ENCODE measurements at places on chromosomes 16 and 17.

GRCh38 chr17:19317359-19318095, 45.0 kb downstream of the B9D1 start:
- peak; percentile 78 for DNase-seq

DNA sequence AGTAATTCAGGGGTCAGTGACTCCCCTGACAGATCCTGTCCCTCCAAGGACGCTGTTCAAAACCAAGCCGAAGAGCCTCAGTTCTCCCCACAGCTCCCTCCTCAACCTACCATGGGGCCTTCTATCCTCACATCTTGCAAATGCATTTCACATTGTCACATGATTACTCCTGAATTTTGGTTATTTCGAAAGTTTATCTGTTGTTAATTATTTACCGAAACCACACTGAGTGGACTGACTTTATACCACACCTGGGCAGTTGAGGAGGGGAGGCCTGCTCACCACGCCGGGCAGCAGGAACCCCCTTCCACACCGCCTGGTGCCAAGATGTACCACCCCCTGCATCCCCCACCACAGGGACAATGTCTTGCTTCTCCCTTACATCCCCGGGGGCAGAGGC, 4.7 kb downstream of the TIMP2 start:
- no peak for DNase-seq

DNA sequence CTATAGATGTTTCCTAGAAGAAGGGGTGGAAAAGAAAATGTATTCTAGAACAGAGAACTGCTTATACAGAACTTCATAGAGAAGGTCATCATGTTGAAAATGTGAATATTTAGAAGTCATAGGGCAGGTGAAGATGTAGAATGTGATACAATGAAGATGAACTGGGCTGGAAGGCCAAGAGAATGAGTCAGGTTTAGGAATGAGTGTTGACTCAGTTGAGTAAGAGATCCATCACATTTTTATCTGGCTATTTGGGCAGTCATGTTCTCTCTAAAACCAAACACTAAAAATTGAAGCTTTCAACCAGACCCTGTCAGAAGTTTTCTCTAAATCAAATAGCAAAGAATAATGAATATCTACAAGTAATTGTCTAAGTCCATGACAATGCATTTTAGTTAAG, 660.5 kb downstream of the KCNJ2 start:
- no peak for DNase-seq

- DNase-seq, result peak; percentile 67
Measured at GRCh38 chr16:2842340-2843000, 12.4 kb downstream of the ZG16B start.

DNA sequence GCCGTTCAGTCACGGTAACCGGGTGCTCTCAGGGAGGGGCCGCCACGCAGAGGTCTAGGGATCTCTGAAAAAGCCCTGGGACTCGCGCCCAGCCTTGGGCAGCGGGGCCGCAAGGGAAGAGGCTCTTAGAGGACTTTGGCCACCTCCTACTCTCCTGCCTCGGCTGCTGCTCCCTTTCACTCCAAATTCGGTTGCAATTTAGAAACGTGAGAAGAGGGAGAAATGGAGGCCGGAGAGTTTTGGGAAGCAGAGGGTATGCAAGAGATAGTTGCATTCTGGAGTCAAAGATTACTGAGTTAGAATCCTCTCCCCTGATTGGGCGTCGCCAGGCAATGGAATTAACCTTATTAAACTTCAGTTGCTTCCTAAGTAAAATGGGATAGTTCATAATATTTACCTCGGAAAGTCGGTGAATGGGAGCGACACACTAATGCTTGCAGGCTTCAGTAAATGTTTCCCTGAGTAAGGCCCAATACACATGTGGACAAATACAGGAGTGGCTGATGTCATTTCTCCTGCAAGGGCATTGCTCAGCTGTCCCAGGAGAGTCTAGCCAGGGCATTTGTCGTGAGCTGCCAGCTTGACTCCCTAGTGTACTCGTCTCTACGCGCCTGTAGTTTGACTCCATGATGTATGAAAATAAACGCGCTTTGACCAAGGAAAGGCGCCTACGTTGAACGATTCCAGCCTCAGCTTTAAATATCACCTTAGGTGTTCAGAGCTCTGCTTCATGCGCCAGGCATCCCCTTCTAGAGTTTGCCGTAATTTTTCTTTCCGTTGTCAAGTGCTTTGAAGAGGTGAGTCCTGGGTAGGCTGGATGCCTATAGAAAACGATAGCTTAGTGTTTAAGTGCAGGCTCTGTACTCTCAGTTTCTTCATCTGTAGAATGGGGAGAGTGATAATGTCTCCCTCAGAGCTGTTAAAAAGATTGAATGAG, 667 bp downstream of the OGFOD1 start:
- peak; percentile 42 for DNase-seq

DNA sequence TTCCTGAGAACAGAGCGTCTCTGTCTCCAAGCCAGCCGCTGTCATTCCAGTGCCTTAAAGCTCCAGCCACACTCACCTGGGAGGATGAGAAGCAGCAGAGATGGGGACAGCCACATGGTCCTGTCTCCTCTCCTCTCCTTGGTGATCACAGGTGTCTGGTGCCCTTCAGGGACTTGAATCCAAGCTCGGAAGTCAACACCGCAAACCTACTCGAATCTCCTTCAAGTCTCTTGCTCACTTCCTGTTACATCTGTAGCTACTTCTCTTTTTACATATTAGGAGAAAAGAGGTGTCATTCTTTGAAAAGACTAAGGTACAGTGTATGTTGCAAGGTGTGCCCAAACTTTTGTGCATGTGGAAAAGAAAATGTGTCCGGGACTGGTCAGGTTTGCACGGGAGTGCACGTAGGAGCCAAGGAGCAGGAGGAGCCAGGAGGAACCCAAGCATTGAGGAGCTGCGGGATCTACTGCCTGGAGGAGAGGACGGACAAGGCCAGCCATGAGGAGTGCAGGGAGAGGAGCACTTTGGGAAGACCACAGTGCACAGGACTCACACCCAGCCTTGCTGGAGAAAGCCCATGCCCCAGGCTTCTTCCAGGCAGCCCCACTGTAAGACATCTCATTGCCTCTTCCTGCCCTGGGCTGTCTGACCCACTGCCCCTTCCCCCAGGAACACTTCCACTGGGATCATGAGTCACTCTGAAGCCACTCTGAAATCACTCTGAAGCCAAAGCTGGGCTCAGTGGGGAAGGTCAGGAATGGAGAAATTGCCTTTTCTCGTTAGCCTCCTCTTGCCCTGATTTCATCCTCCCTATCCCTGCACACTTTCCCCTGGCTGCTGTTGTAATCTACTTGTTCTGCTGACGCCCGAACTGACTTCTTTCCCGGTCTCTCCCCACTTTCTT, at the start of gene CD300LD:
CD300LD (minus strand) TSS at position 197 of the 904 bp plus-strand sequence; CDS start at position 116, 81 bp downstream.
- no peak for DNase-seq

- peak; percentile 79 for DNase-seq
Measured at GRCh38 chr16:30896261-30896888, at the start of gene CTF1. CTF1 (plus strand) TSS chr16:30896614; CDS start chr16:30896644, 30 bp downstream.

- DNase-seq, result no peak
Measured at GRCh38 chr17:36598951-36599401, 2.4 kb upstream of the MRM1 start.

GRCh38 chr17:48463526-48463925, 33.5 kb upstream of the SKAP1 start:
- no peak for DNase-seq

- no peak for DNase-seq
Measured at GRCh38 chr16:25210758-25211157, 6.0 kb upstream of the AQP8 start.

DNA sequence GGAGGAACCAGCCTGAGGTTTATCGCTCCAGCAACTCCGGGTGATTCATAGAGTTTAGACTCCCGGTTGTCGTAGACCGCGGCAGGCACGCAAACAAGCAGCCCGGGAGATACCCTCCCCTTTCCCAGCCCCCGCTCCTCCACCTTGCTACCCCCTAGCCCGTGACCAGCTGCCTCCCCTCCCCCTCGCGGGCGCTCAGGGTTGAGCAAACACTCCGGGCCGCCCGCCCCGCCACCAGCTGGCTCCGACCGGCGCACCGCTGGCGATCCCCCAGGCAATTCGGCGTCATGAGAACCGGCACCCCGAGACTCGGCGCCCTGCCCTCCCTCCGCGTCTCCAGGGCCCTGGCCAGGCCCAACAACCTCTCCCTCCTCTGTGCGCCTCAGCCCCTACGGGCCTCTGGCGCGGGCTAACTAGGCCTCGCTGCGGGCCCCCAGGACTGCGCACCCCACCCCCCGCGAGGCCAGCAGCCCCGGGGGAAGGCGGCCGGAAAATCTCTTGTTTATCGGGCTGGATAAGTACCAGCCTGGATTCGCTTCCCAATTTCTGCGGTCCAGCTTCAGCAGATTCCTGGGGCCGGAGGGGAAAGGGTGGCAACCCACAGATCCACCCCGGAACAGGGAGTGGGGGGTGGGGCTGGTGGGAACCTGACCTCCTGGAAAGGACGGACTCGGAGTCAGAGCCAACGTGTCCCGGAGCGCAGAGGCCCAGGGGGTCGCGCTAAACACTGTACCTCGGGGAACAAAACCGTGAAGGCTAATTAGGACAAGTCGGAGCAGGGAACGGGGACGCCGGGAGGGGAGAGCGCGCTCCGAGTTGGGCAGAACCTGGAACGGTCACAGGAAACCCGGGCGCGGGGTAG, 951 bp upstream of the GPRC5C start:
- DNase-seq, result peak; percentile 85

DNA sequence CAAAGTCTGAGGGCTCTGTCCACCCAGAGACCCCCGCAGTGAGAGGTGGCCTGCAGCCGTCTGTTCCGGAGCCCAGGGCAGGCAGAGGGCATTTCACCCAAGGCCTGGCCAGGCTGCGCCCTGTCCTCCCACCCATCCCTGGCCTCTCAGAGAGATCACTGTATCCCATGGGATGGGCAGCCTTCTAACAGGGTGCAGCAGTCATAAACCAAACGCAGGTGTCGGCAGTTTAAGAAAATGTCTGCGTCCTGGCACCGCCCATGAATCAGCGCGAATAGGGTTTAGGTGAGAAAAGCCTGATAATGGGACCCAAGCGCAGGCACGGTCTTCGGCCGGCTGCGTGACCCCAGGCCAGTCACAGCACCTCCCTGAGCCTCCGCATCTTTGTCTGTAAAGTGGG, 5.4 kb downstream of the CYBA start:
- no peak for DNase-seq

DNA sequence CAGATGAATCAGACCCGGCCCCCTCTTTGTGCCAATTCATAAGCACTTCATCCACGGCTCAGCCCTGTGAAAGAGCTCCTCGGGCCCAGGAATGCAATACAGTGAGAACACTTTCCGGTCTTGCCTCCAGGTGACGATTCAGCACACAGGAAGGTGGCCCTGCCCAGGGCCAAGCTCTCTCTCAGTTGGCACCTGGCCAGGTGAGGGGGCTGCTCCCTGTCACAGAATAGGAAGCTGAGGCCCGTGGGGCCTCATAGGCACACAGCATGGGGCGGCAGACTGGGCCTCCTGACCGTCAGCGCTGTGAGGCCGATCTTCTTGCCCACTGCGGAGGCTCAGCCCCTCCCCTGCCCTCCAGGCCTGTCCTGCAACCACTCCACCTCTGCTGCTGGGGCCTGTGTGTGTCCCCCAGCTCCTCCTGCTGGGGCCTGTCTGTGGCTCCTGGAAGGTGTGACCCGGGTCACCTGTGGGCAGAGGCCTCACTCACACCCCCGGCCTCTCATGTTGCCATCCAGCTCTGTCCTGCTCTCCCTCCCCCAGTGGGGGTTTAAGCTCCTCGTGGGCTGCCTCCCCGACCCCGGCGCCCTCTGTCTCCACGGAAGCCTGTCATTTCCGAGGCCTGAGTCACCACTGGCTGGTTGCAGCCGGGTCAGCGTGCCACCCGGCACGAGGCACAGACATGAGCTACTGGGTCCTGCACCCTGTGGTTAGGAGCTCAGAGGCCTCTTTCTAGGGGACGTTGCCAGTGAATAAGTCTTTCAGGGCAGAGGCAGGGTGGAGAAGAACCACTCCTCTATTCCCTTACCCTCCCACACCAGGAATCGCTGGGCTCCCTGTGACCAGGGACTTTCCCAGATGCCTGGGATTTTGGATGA, 114.4 kb downstream of the SEC14L1 start:
- no peak for DNase-seq

- no peak for DNase-seq
Measured at GRCh38 chr16:50281391-50282009, 15.1 kb downstream of the ADCY7 start.

DNA sequence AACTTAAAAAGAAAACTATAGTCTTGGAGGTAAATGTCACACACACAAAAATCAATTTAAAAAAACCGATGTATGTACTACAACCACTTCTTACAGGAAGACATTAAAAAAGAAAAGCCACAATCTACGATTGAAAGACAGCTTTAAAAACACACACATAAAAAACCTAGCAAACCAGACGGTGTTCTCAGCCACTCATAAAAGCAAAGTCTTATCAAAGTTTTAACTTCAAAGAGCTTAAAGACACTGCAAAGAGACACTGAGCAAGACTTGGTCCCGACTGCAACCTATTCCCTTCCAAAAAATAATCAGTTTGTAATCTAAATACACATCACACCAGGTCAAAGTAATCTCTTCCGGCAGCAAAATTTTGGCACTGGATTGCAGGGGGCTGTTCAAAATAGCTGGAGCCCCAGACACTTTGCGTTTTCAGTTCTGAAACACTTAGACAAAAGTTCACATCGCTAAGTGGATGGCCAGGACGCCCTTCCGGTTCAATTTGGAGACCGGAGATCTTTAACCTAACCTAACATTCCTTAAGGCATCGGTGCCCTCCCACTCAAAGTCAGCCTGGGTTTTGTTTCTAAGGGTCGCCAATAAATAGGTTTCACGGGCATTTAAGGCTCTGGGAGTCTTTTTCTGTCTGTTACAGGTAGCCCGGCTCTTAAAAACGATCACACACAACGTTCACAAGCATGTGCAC, 2.6 kb downstream of the ZCCHC14 start:
- no peak for DNase-seq

DNA sequence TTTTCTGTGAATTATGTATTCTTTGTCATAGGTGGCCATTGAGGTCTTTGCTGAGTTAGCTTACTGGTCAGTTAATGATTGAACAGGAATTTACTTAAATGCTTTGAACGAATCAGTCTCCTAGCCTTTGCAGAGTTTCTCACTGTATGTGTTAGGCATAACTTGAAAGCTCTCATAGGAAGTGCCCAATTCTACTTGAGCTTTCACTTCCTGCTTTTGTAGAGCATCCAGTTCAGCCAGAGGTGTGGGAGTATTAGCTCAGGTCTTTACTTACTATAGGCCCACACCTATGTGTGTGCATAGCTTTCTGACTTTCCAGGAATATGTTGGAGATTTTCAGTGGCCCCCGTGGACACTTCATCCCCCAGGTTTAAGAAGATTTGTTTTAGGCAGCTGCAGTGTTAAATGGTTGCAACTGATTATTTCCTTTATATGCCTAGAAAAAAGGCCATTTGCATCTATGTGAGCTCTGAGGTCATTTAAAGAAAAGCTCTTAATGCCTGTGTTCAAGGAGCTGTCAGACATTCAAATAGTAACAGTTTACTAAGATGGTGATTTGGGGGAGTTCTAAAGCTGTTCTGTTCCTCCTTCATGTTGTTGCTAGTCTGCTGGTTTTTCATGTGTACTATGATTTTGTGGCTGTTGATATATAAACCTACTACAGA, 62.3 kb downstream of the PHKB start:
- DNase-seq, result no peak

- DNase-seq, result no peak
Measured at GRCh38 chr16:19753815-19754643, 36.0 kb downstream of the IQCK start.
